Caki2 (cell line): ENCODE measurements at places on chromosomes 7 and 10. TPM values are rescaled to one million over a fixed set of nuclear protein-coding genes. Genes with fewer than 3 reads are reported as not detected.

TDRD1 gene
- total RNA-seq = not detected in 2 replicates

CC2D2B gene
- not detected in 2 replicates for total RNA-seq

FOXI2 gene
- not detected in 2 replicates for total RNA-seq

RBM20 gene
- total RNA-seq = 7.2 and 7.7 TPM in 2 replicates

UPK3B gene
- 0.64 and 2.5 TPM in 2 replicates for total RNA-seq

HOXA2 gene
- total RNA-seq = 0.30 TPM in 1 of 2 replicates, not detected in the other

WIPF3 gene
- 0.27 TPM in 1 of 2 replicates, not detected in the other for total RNA-seq

FLNC gene
- 0.12 TPM in 1 of 2 replicates, not detected in the other for total RNA-seq

NUDT13 gene
- total RNA-seq = 3.4 and 4.7 TPM in 2 replicates

KDM7A gene
- 0.17 and 1.7 TPM in 2 replicates for total RNA-seq

IMMP2L gene
- 42.4 and 226 TPM in 2 replicates for total RNA-seq

SNCG gene
- total RNA-seq = 245 and 315 TPM in 2 replicates

GPRIN2 gene
- 4.3 and 6.3 TPM in 2 replicates for total RNA-seq

IKZF1 gene
- not detected in 2 replicates for total RNA-seq

ARHGEF35 gene
- 3.1 and 4.8 TPM in 2 replicates for total RNA-seq

CH25H gene
- not detected in 2 replicates for total RNA-seq

SEMA3A gene
- total RNA-seq = 10.2 and 26.6 TPM in 2 replicates

LEP gene
- not detected in 2 replicates for total RNA-seq

SP4 gene
- 2.5 and 3.0 TPM in 2 replicates for total RNA-seq

SLC26A3 gene
- not detected in 2 replicates for total RNA-seq

UCMA gene
- total RNA-seq = not detected in 2 replicates

HOXA1 gene
- total RNA-seq = 0.38 and 3.9 TPM in 2 replicates

PKD2L1 gene
- not detected in 2 replicates for total RNA-seq

THSD7A gene
- total RNA-seq = 0.06 and 0.20 TPM in 2 replicates

NUTM2E gene
- not detected in 2 replicates for total RNA-seq

INTS1 gene
- 39.4 and 78.5 TPM in 2 replicates for total RNA-seq

FAM170B gene
- not detected in 2 replicates for total RNA-seq

DOCK4 gene
- 3.5 and 9.5 TPM in 2 replicates for total RNA-seq

CLCN1 gene
- total RNA-seq = not detected in 2 replicates

ELMO1 gene
- 0.03 TPM in 1 of 2 replicates, not detected in the other for total RNA-seq

SLC16A12 gene
- total RNA-seq = 0.51 and 2.6 TPM in 2 replicates

DENND2A gene
- 0.34 and 0.75 TPM in 2 replicates for total RNA-seq

LLCFC1 gene
- not detected in 2 replicates for total RNA-seq

SRRM3 gene
- total RNA-seq = 1.1 and 1.3 TPM in 2 replicates

CYP2C9 gene
- total RNA-seq = not detected in 2 replicates

AEBP1 gene
- total RNA-seq = not detected in 2 replicates

BAMBI gene
- 19.8 and 26.8 TPM in 2 replicates for total RNA-seq

SEMA3C gene
- 49.8 and 69.8 TPM in 2 replicates for total RNA-seq

FAM131B gene
- total RNA-seq = 0.03 TPM in 1 of 2 replicates, not detected in the other
